ENCODE measurements at places on chromosomes 7 and 10.

DNA sequence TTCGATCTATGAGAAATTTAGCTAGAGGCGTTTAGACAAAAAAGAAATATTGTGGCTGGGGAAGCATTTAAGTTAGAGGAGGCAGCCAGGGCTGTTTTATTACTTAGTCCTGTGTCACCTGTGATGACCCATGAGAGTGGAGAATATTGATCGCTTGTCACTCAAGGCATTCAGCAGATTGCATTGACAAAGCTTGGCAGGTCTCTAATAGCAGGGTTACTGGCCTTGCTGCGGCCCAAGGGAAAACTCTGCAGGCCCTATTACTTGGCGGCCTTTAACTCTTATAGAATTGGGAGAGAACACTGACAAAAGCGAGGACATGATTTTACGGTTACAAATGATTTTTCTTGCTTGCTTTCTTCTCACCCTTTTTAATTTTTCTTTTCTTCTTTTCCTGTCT is 473.5 kb downstream of the AUTS2 start:
- no peak for DNase-seq

GRCh38 chr10:8369666-8370065 is 315.2 kb downstream of the GATA3 start:
- DNase-seq: no peak

DNA sequence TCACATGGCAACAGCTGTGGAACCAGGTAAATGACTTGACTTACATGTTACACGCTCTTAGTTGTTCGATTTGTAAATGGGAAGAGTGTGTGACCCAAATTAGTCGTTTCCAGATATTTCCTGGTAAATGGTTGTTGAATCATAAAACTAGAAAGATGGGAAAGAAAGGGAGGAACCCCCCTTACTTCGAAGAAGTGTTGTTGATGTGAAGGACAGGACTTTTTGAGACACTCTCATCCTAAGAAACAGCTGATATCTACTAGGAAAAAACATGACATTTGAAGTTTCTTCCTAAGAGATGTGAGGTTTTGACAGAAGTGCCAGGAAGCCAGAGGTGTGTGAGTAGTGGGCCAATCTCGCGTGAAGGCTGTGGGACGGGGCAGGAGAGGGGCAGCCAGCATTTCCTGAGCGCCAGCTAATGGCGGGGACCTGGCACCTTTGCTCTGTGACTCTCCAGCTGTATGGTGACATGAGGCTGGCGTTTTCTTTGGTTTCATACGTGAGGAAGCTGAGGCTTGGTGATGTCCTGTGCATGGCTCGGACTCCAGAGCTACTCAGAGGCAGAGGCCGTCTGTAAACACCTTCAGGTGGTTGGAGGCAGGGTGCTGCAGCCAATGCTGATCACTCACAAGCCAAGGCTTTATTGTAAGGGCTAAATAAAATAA is 53.7 kb downstream of the IKZF1 start:
- DNase-seq: no peak

GRCh38 chr7:40843338-40843985 is 708.7 kb downstream of the SUGCT start:
- DNase-seq: no peak

GRCh38 chr7:81725003-81725811 is 44.6 kb downstream of the HGF start:
- DNase-seq: no peak

- no peak for DNase-seq
These were observed 442.3 kb upstream of the AKR1E2 start for GRCh38 chr10:4383651-4384098.

GRCh38 chr10:97714401-97715258 is 1.1 kb downstream of the MARVELD1 start:
- DNase-seq: peak; percentile 78

DNA sequence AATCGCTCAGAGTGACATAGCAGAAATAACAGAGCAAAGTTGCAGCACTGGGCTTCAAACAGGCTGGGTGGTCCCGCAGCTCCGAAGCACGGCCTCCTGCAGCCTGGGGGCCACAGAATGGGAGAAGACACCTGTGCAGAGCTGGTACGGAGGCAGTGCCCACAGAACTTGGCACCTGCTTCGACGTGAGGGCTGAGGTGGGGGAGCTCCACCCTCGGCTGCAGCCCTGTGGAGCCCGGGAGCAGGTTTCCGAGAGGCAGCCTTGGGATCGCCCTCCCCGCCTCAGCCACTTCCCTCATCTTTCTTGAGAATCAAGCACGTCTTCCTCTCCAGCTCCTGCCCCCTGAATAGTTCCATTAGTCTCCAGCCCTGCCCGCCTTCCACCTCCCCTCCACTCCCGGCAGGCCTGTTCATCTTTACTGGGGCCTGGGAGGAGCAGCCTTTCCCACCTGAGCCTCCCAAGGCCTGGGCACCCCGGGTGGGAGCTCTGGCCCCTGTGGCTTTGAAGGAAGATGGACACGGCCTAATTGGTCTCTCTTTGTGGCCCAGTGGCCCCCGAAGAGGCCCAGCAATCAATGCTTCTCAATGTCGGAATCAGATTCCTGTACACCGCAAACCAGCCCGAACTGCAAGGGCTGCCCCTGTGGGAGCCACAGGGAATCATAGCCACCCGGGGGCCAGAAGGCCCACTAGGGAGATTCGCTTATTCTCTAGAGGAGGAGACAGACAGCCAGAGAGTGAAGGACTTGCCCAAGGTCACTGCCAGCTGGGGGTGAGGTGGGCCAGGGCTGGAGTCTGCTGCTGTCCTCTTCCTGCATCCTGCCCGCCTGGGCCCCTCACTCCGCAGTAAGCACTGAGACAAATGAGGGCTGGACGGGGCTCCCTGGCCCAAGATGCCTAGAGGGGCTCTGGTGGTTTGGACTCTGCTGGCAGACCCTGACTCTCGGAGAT is 17.0 kb upstream of the PCBD1 start:
- no peak for DNase-seq

DNA sequence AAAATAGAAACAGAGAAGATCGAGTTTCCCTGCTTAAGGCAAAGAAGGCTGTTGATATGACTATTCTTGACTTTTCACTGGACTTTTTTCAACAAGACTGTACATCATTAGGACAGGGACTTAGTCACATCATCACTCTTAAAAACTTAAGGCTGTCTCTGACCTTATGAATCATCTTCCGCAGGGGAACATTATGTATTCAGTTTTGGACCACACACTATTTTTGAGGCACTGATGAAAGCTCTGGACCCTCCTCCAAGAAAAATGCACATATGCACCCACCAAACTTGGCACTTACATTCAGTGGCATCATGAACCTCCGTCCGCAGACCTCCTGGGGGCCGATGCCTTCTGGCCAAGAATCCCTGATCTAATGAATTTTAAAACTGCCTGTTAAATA is 96.4 kb downstream of the CALD1 start:
- no peak for DNase-seq

DNA sequence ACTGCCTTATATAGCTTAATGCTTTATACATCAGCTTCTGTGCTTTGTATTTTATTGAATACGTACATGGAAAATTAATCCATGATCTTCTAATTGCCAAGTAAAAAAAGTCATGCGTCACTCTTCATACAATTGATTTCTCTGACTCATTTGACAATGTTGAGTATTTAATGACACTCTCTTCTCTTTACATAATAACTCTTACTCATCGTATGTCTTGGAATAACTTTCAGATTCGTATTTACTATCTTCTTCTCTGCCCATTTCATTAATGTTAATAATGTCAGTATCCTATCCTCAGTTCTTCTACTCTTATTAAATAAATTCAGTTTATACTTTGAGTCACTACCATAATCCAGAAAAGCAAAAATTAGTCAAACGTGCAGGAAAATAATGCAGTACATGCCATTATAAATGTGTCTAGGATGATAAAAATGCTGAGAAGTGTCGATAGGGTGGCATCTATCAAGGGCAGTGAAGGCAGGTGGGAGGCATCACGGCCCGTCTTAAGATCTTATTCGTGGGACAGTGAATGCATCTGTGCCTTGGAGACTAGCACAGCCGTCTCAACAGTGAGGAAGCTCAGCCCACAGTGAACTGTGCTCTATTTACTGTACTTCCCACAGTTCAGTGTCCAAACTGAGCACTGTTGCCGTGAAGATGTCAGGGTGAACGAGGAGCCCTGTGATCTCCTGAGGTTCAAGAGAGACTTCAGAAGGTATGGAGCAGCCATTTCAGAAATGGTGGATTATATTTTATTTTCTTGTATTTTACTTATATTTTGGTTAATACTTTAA is 39.8 kb upstream of the AKR1E2 start:
- no peak for DNase-seq

DNA sequence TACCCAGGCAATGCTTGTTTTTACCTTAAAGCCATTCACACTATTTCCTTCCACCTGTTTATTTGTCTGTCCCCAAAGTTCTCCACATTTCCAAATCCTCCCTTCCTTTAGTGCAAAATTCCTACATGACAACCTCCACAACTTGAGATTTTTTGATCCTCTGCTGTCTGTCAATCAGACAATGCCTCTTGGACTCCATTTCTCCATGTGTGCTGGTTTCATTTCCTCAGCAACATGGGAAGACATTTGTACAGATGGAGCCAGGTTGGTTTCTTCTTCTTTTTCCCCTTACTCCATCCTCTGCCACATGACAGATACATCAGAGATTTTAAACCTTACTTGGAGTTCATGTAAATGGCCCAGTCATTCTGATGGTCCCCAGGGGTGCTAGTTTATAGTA is 19.1 kb upstream of the GIMAP2 start:
- no peak for DNase-seq

- no peak for DNase-seq
These were observed 140.3 kb upstream of the LAMB4 start for GRCh38 chr7:108270385-108271015.

DNA sequence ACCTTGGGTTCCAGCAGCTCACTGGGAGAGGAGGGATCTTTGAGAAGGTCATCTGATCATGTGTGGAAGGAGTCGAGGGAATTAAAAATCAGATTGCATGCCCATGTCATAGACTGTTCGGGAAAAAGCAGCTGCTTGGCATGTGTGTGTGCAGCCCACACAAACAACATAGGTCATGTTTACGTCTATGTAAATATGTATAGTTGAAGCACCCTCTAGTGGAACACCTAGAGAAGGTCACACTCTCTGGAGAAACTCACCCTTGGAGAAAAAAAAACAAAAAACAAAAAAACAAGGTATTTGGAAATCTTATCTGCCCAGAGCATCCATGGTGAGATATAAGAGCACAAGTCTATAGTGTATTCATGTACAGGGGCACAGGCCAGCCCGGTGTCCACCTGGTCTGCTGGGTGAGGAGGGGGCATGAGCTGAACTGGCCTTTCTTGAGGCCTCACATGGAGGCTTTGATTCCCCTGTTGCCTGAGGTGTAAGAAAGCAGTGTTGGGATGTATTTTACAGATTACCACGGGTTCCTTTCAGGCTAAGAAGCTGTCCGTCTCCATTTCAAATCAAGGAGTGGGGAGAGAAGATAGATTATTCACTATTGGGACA is 98.0 kb downstream of the NPY start:
- DNase-seq: no peak

DNA sequence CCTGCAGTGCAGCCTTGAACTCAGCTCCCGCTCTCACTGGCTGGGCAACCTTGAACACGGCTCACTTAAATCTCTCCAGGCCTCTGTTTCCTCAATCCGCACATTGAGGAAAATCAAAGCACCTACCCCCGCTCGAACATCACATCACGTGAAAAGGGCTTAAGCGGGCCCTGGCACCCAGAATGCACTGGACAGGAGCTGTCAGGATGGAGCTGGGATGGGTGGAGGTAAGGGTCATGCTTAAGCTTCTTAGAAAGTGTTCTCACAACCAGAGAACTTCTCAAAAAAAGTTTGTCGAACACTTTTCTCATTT is 55.7 kb upstream of the MGMT start:
- DNase-seq: no peak

DNA sequence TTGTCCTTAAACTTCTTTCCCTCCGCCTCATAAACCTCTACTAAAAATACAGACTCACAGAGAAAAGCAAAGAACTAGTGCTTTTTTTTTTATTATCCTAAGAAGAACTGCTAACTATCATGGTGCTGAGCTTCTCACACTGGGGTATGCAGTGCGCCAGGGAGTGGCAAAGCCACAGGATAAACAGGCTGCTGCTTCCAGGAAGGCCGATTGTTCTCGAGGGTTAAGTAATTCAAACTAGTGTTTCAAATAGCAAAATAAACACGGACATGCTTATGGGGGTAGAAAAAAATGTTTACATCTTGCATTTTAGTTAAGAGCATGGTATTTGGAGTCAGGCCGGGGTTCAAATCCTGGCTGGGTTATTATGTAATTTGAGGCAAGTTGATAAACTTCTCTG is 157.0 kb downstream of the TAX1BP1 start:
- peak; percentile 37 for DNase-seq

- no peak for DNase-seq
These were observed 603.5 kb downstream of the ARL4A start for GRCh38 chr7:13290975-13291374.

GRCh38 chr7:50409856-50410745 is 40.0 kb downstream of the FIGNL1 start:
- DNase-seq: no peak

- DNase-seq: no peak
These were observed 643.7 kb downstream of the INHBA start for GRCh38 chr7:41058986-41059741.

DNA sequence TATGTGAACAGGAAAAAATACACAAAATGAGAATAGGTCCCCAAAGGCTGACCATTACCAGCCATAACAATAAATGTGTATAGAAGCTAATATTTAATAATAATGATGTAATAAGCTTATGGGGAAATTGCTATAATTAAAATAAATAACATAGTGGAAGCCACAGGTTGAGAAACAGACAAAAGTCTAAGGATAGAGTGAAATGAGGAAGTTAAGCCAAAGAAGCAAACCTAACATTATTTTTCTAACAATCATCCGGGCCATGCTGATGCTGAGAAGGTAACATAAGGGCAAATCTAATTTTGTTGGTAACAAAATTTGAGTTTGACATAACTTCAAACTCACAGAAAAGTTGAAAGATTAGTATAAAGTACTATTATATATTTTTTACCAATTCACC is 115.9 kb downstream of the MICU1 start:
- DNase-seq: no peak

GRCh38 chr10:90695915-90696676 is 161.7 kb downstream of the HTR7 start:
- DNase-seq: no peak

DNA sequence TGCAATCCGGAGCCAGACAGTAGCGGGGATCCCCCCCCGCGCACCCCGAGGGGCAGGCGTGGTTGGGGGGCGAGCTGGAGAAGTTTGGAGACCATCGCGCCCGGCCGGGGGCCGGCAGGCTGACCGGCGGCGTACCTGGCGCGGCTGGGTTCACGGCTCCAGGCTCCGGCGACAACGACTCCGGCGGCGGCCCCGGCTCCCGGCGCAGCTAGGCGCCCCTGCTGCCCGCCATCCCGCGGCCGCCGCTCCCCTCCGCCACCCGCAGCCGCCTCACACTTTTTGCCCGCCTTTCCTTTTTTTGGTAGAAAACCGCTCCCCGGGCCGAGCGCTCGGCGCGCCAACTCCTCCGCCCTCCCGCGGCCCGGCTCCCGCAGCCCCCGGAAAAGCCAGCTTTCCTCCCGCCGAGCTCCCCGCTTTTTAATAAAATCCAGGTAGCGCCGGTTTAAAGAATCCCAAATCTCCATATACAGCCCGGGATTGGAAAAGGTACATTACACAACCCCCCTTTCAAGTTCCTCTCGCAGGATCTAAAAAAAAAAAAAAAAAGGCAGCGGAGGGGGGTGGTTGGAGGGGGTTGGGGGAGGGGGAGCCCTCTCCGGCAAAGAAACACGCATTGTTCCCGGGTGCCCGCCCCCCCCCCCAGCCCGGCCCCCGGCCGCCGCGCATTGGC is at the start of gene TNRC18:
Gene TNRC18 (minus strand): TSS at position 529 of the 670 bp plus-strand sequence. CDS start 2,588 bp downstream, outside the sequence.
- peak; percentile 70 for DNase-seq
